ENCODE measurements at places on chromosomes 13 and 19.
A peak's percentile ranks its signal among the peaks of the same experiment; 100 is the strongest.

DNA sequence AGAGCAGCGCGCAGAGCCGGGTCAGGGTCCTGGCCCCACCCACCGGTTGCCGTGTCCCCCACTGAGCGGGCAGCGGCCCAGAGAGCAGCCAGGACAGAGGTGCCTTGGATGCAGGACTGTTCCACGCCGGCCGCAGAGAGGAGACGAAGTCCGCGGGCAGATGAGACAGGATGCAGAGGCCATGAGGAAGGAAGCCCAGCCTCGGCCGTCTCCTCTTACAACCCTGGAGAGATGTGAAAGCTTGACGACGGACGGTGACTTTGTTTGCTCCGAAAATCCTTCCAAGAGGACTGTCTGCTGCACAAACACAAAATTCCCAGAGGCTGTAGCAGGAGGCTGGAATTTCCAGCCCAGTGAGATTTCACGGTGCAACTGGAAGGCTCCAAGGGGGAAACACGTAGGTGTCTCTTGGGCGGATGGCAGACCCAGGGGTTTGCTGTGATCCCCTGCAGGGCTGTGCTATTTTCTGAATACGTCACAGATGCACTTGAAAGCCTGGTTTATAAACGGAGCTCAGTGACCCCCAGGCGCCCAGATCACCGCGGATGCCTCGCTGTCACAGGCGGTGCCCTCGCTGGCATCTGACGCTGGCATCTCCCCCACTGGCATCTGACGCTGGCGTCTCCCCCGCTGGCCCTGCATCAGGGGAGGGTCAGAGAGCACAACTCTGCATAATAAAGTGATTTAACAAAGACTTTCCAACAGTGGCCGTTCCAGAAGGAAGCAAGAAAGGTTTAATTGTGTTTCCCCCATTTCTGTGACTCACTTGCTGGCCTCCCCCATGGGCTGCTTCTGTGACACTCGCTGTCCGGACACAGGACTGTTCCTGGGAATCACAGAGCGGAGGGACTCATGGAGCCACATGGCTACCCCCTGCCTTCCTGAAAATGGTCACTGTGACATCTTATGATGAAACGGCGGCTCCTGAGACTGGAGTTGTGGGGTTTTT is 62.0 kb upstream of the C13orf46 start:
- no peak for DNase-seq

DNA sequence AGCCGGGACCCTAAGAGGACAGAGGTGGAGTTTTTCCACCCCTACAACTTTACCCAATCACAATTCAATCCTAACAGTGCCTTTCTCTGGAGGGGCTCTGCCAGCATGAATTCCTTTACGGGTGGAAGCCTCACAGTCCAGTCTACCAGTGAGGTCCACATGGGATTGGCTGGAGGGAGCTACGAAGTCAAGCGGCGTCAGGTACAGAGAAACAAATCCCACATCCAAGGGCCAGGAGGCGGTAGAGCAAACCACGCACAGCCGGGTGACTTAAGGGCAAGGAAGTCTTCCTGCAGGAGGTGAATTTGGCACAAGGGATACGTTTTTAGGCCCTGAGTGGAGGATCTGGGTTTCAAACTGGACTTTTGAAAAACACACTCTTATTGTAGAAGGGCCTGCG is 199.6 kb downstream of the UQCRFS1 start:
- no peak for DNase-seq

GRCh38 chr13:74835579-74835978 is 646.4 kb downstream of the TBC1D4 start:
- no peak for DNase-seq

GRCh38 chr13:37602733-37603381 is 4.3 kb upstream of the POSTN start:
- no peak for DNase-seq

- no peak for DNase-seq
Observed at GRCh38 chr13:50082426-50083281, 67.4 kb downstream of the KCNRG start.

GRCh38 chr13:72757792-72758535 is 23.7 kb downstream of the DIS3 start:
- DNase-seq = no peak

DNA sequence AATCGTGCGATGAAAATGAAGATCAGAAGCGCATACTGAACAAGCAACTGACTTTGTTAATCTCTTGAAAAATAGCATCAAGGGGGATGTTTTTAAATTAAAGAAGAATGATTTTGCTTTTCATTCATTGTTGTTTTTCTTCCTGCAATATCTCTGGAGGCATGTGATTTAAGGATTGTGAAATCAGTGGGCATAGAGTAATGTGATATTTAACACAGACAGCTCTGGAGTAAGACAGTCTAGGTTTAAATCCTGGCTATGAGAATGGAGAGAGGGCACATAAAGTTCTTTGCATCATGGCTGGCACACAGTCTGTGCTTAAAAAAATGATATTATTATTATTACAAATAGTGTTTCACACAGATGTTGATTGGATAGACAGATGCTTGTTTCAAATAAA is 243.1 kb upstream of the NBEA start:
- no peak for DNase-seq

- no peak for DNase-seq
Observed at GRCh38 chr13:33545492-33545891, 259.9 kb upstream of the STARD13 start.

DNA sequence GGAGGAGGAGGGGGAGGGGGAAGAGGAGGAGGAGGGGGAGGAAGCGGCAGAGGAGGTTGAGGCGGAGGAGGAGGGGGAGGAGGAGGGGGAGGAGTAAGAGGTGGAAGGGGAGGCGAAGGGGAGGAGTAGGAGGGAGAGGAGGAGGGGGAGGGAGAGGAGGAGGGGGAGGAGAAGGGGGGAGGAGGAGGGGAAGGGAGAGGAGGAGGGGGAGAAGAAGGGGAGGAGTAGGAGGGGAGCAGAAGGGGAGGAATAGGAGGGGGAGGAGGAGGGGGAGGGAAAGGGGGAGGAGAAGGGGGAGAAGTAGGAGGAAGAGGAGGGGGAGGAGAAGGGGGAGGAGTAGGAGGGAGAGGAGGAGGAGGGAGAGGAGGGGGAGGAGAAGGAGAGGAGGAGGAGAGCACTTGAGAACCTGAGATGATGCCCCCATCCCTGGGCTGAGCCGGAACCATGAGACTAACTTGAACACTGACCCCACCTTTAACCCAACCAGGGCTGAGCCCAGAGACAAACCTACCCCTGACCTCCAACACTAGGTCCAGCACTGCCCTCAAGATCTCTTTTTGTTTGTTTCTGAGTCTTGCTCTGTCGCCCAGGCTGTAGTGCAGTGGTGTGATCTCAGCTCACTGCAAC is 12.6 kb downstream of the ABCA7 start:
- DNase-seq = no peak

DNA sequence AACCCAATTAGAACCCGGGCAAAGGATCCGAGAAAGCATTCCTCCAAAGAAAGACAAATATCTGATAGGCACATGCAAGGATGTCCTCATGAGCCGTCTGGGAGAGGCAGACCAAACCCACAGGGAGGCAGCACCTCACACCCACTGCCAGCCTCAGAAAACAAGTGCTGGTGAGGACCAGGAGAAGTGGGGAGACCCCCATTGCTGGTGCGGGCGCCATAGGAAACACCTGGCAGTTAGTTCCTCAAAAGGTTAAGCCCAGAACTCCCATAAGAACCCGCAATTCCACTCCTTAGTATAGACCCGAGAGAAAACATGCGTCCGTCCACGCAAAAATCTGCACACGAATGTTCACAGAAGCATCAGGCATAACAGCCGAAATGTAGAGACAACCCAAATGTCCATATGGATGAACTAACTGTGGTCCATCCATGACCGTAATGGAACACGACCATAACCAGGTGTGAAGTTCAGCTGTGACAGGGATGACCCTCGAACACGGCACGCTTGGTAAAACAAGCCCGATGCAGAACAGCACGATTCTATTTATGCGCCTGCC is 7.9 kb downstream of the ZNF787 start:
- no peak for DNase-seq

DNA sequence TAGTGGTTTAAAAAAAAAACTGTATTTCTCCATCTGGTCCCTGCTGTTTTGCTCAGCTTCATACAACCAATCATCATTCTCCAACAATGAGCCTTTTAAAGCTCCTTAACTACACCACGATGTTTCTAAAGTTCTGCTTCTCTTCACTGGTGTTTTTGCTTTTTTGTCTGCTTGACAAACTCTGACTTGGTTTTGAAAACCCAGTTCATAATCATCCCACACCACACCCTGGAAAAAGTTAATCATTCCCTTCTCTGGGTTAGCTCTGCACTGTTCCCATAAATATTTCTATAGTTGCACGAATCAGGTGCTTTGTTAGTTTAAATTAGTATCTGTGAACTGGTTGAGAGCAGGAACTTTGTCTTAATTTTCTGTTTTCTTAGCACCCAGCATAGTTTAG is 217.1 kb downstream of the ENOX1 start:
- no peak for DNase-seq

DNA sequence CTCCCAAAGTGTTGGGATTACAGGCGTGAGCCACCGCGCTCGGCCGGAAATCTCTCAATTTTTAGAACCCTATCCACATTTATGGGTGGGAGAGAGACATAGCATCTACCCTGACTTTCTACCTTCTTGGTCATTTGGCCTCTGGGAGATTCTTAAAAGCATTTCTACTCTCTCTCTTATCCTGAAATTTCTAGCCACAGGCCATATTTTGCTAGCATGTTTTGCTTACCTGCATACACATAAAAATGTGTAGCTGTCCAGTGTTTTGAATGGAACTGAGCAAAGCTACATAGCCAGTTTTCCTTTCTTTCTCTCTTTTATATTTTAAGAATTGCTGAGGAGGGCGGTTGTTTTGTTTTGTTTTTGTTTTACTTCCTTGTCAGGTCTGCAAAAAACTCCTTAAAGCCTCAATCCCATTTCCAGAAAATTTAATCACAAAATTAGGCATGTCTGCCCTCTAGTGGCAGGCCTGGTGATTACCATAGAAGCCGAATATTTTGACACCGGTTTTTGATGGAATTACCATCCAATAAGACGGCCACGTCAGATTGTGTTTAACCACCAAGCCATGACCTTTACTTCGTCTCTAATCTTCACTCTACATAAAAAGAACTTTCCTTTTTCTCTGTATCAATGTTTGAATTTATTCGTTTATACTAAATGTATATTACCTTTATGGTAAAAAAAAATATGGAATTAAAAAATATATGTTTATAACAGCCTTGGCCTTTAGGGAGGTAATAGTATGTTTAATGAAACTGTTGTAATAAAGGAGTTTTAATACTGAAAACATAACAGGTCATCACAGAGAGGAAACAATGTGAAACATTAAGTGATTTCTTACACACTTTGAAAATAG is 34.4 kb upstream of the OXGR1 start:
- DNase-seq = peak; percentile 32

DNA sequence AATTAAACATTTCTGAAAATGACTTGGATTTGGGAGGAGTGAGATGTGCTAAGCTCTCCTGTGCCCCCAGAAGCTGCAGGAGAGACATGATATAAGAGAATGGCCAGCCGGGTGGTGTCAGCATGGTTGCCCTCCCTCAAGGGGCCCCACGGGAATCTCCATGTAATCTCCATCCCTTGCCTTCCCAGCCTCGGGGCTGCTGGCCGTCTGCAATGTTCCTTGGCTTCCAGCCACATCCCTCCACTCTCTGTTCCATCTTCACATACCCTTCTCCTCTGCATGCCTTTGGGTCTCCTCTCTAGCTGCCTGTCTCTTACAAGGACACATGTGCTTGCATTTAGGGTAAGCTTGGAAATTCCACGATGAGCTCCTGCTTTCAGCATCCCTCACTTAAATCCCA is 172.0 kb downstream of the TSHZ3 start:
- DNase-seq = no peak

DNA sequence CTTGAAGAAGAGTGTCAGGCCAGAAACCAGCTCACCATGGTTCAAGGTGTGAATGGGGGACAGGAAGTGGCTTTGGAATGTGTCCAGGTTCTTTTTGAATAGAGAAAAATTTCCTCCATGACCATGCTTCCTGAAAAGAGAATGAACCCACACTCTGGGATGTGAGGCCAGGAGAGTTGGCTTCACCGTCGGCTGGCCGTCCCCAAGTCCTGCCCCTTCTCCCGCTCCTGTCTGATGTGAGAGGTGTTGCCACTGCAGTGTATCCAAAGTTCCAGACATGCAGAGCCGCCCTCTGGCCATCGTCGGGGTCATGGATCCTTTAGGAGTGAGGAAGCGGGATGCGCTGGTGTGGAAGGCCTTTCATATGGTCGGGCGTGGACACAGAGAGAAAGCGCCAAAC is 101.2 kb downstream of the COL4A2 start:
- no peak for DNase-seq

DNA sequence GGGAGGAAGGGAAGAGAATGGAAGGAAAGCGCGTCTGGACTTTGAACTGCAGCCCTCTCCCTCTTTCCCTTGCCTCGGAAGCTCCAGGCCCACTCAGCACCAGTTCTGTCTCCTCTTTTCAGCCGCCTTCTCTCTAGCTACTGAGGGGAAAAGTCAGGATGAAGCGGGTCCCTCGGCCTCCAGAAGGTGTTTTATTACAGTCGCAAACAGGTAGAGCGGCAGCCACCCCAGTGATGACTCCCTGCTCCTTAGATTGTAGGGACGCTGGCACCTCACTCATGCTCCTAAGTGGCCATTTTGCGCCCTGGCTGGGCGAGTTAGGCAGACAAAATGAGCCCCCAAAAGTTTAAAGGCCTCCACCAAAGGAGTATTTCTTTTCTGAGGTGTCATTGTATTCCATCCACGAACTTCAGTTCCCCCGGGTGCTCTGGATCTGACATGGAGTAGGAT is 954 bp upstream of the STK24 start:
- no peak for DNase-seq

GRCh38 chr19:38944981-38945506 is 14.3 kb downstream of the MRPS12 start:
- no peak for DNase-seq

DNA sequence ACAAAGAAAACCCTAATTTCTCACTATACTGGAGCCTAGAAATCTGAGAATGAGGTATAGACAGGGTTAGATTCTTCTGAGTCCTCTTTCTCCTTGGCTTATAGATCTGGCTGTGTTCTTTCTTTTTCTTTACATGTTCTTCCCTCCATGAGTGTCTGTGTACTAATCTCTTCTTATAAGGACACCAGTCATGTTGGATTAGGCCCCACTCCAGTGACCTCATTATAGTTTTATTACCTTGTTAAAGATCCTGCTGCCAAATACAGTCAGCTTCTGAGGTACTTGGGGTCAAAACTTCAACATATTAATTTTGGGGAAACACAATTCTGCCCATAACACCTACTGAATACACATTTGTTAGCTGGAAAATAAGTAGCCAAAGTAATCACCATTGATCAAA is 302.6 kb downstream of the PCDH9 start:
- no peak for DNase-seq

DNA sequence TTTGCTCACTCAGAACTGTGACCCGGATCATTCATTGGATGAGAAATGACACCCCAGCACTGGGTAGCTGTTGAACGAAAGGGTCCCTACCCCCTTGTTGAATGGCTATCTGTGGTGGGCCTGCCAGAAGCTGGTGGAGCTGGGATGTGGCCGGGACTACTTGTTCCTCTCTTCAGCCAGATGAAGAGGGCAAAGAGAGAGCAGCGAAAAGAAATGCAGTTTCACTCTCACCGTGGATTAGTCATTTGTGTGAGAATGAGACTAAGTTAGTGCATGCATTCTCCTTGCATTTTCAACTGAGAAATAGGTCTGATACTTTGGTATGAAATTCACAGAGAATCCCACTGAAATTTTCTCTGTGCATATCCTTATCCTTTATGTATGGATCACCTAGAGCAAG is 553.1 kb downstream of the IRS2 start:
- DNase-seq = no peak

GRCh38 chr13:30832845-30833332 is 73.2 kb upstream of the MEDAG start:
- no peak for DNase-seq
